Activated T-cell treated with anti-CD3 and anti-CD28 coated beads, Interleukin-2, amount 50 U/mL, for 1 hour (primary cell): ENCODE measurements at places on chromosomes 12 and 14.

DNA sequence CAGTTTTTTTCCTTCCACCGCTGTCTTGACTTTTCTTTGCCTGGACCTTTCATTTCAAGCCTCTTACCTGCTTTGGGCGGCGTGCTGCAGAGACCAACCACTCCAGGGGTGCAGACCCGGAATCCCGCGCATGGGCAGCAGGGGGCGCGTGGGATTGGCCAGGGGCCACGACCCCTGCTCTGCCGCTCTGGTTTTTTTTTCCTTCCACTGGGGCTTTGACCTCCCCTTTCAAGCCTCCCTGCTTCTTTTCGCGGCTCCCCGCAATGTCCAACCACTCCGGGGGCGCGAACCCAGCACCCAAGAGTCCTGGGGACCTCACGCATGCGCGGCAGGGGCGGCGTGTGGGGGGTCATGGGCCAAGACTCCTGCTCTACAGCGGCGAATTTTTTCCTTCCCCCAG lies 325.1 kb downstream of the ALG10 start:
- DNase-seq: no peak

GRCh38 chr12:121838126-121838525 lies 20.5 kb downstream of the HPD start:
- DNase-seq: no peak

- DNase-seq: no peak
These were observed 35.4 kb downstream of the DLK1 start for GRCh38 chr14:100762089-100762515.

DNA sequence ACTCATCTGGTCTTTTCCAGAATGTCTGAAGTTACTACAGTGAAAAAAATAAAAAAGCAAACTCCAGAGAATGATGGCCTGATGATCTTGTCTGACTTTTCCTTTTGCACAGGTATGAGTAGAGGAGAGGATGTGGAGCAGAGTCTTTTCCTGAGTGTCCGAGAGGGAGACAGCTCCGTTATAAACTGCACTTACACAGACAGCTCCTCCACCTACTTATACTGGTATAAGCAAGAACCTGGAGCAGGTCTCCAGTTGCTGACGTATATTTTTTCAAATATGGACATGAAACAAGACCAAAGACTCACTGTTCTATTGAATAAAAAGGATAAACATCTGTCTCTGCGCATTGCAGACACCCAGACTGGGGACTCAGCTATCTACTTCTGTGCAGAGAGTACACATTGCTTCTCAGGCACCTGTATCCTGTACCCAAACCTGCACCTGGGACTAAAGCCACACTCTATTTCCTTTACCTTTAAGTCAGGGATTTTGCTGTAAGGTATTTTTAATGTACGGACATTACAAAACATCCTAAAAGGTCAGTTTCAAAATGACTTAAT lies 75.8 kb upstream of the OR4E1 start:
- no peak for DNase-seq

DNA sequence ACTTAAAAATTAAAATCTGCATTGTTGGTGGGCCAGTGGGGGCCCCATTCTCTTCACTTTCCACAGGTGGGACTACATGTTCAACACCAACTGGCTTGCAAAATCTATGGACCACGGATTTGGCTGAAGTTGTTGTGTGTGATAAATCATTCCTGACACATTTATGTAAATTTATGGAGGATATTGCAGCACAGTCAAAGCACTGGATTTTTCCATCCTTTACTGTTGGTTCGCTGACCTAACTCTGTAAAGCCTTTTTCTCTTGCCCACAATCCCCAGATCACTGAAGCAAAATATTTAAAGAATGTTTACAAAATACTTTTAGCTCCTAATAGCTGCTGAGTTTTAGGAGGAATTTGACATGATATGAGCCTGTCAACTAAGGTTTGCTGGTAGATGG lies 219.7 kb upstream of the PRICKLE1 start:
- DNase-seq: no peak

GRCh38 chr14:104706733-104707607 lies 17.1 kb upstream of the ADSS1 start:
- DNase-seq: no peak

DNA sequence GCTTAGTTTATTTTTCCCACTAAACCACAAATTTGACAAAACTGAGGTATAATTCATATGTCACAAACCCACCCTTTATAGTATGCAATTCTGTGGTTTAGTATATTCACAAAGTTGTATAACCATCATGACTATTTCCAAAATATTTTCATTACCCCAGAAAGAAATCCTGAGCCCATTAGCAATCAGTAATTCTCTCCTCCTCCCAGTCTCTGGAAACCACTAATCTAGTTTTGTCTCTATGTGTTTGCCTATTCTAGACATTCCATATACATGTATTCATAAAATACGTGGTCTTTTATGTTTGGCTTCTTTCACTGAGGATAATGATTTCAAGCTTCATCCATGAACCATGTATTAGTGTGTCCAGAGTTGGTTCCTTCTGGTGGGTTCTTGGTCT lies 267.6 kb downstream of the AEBP2 start:
- DNase-seq: no peak

- peak; percentile 77 for DNase-seq
These were observed 21.1 kb downstream of the PRKCH start for GRCh38 chr14:61342486-61342885.

DNA sequence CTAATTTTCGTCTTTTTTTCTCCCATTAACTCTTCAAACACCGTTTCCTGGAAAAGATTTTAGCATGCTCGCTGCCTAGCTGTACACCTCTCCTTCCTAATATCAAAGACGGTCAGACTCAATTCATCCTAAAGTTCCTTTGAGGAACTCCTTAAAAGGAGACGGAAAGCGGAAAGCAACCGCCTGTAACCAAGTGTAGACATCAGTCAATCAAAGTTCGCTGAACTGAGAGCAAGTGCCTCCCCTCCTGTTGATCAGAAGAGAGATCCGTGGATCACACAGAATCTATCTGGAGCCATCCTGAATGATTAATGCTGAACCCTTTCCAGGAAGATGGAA lies 412 bp upstream of the TEP1 start:
- no peak for DNase-seq

- no peak for DNase-seq
These were observed 7.9 kb downstream of the EMG1 start for GRCh38 chr12:6978611-6979011.

GRCh38 chr14:95256776-95257060 lies 63.0 kb downstream of the CLMN start:
- no peak for DNase-seq

DNA sequence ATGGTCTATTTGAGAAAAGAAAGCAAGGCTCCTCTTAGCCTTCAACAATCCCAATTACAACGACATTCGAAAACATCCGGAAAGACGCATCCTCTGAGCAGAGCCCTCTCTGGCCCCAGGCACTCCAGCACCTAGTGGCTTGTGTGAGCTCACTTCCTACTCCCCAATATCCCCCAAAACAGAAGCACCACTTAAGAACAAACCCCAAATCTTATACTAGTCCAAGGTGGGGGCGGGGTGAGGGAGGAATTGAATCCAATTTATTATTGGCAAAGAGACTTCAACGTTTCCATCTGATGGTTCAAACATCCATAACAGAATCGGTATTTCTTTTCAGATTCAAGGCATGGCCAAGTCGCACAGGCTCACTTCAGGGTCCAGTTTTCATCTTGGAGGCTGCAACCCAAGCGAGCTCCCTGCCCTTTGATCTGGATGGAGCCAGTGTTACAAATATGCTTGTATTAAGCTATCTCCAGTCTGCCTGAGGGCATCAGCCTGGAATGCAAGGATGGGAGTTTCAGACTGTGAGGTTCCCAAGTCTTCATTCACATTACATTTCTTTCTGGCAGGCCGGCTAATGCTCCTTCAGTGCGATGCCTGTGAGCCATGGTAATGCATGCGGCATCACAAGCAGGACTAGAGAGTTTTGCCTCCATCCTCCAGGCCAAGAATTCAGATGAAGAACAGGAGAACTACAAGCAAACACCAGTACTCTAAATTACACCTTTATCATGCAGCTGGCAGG lies 132.5 kb upstream of the FOXN3 start:
- DNase-seq: no peak

DNA sequence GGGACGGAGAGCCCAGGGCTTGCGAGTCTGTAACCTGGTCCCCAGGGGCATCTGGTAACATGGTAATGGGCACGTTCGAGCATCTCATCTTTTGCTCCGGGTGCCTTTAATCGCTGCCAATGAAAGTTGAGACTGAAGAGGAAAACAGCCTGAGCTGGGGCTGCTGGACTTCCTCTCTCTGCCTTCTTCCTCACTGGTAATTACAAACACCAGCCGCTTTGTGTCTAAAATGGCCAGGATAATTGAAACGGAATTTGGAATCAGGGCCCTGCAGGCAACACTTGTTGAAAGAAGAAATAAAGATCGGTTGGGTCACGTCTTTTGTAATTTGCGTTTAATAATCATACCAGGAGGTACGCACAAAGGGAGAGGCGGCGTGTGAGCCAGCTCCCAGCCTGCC lies 51.5 kb upstream of the GPATCH2L start:
- DNase-seq: no peak
